Stimulated activated CD8-positive, alpha-beta memory T cell treated with anti-CD3 and anti-CD28 coated beads, Interleukin-4, amount 100 ng/mL, for 1 hour (primary cell): ENCODE measurements at places on chromosomes 13 and 19.

DNA sequence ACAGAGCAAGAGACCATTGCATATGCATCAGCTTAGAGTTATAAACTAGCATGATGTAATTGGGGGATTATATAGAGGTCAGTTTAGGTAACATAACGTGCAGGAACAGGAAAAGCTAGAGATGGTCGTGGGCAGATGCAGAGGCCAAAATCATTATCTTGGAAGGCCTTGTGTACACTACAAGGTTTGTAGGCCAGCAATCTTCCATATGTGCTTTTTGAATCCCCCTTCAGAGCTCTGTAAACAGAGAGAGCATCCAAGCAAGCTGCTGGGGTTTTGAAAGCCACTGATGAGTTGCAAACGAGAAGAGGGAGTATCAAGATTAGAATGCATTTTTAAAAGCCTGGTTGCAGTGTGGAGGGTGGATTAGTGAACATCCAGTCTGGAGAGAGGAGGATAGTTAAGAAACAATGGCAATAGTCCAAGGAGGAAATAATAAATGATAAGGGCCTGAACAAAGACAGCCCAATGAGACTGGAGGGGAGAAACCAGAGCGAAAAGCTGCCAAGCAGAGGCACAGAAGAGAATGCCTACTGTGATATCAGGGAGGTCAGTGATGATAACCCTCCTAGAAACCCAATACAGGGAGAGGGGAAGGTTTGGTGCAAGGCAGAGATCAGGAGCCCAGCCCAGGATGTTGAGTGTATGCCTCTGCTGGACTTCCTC, 109.6 kb downstream of the ZAR1L start:
- DNase-seq = no peak

DNA sequence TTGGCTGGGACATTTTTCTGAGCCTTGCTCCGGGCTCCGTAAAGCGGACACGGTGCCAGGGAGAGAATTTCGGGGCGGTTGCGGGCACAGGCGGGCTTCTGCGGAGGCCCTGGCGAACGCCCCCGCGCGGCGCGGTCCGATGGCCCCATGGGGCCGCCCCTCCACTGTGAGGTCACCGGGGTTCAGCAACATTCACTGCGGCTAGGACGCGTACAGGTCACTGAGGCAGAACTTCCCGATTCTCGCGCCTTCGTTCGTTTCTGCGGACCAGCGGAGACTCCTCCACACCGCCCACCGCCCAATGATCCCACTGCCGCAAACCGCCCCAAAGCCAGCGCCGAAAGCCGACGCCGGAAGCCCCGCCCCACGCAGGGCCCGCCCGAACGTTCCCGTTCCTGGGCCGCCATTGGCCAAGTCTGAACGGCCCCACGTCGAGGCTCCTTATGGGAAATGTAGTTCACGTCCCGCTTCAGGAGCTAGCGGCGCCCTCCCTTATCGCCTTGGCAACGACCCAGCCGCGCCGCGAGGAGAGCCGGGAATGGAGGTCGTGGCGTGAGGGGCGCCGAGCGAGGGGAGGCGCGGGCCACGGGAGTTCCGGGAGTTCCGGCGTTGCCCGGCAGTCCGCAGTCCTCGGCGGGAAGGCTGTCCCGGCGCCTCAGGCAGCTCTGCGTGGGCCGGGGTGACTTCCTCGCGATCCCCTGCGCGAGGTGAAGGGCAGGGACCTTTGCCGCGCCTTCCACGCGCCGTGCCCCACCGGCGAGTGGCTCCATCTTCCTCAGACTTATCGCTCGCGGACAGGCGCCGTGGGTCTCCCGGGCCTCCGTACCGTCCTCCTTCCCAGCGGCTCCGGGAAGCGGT, at the start of gene ZNF584:
ZNF584 (plus strand) TSS at position 498 of the 858 bp plus-strand sequence. CDS start 499 bp downstream, outside the sequence.
- peak; percentile 81 for DNase-seq

- no peak for DNase-seq
Measured at GRCh38 chr13:66359910-66360552, 870.1 kb downstream of the PCDH9 start.

DNA sequence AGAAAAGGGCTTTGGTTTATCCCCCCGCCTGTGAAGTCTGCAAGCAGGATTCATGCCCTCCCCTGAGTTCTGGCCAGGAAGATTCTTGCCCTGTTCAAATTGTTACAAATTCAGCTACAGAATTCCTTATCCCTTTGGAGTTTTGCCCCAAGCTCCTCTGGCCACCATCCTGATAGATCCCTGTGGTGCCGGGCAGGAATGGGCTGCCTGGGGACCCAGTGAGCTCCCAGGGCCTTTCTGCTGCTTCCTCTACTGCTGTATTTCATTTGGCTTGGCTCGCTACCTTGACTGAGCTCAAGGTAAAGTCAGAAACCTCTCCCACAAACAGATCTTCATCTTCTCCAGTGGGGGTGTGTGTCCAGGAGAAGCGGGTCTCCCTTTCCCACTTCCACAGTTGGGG, 194.6 kb upstream of the NBEA start:
- no peak for DNase-seq

DNA sequence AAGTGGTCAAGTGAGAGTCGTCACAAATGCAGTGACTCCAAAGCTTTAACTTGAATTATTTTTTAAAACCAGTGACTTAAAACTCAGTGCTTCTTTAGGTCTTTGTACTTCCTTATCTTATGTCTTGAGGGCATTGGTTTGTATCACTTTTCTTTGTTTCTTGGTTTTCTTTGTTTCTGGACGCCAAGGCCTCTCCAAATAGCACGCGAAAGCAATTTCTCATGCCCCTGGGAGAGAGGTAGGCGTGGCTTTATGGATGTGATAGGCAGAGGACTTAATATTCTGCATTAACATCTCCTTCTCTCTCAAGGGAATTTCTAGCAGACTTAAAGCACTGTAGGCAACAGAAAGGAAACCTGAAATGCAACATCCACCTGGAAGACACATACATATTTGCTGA, 20.6 kb downstream of the UBE2L5 start:
- DNase-seq = no peak

GRCh38 chr19:45501730-45502014, 3.4 kb downstream of the PPM1N start:
- no peak for DNase-seq

GRCh38 chr13:25859528-25859927, 192.3 kb downstream of the SHISA2 start:
- no peak for DNase-seq

- no peak for DNase-seq
Measured at GRCh38 chr13:97385146-97385545, 48.8 kb upstream of the RAP2A start.

- no peak for DNase-seq
Measured at GRCh38 chr19:1774989-1775772, 21.9 kb downstream of the ONECUT3 start.

GRCh38 chr13:105016266-105016665, 1519.2 kb downstream of the EFNB2 start:
- no peak for DNase-seq

GRCh38 chr19:48301886-48302599, 23.3 kb upstream of the EMP3 start:
- DNase-seq = no peak

DNA sequence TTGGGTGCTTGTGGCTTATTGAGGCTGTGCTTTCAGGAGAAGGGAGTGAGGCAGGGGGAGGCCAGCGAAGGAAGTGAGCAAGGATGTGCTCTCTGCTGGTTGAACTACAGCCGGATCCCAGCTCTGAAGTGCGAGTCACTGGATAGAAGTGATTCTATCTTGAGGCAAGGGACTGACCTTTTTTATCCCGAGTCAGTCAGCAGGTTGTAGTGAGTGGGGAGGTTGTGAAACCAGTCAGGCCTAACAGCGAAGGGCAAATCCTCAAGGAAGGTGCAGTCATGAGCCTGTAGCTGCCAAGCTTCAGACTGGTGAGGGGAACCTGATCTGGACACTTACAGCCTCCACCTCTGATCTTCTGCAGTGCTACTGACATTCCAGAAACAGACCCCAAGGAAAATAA, 18.6 kb downstream of the SCEL start:
- no peak for DNase-seq

DNA sequence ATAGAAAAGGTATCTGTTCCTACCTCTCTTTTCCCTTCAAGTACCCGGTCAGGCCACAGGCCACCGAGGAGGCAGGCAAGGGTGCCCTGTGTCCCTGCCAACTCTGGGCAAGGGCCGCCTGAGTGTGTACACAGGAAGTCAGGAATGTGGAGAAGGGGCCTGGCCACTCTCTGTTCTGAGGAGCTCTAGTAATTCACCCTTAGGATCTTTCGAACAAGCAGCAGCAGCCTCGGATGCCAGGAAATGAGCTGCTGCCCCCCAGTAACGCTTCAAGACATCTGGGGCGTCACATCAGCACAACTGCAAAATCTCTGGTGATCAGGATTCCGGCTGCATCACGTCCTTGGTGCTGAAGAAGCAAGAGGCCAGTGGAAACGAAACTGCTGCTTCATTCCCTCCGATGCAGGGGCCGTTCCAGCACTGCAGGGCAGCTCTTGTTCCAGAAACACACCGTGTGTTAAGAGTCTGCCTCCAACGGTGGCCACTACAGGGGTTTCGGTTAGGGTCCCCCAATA, 2.0 kb downstream of the RAB20 start:
- no peak for DNase-seq

- DNase-seq = no peak
Measured at GRCh38 chr19:5132206-5132560, 163.3 kb downstream of the KDM4B start.

DNA sequence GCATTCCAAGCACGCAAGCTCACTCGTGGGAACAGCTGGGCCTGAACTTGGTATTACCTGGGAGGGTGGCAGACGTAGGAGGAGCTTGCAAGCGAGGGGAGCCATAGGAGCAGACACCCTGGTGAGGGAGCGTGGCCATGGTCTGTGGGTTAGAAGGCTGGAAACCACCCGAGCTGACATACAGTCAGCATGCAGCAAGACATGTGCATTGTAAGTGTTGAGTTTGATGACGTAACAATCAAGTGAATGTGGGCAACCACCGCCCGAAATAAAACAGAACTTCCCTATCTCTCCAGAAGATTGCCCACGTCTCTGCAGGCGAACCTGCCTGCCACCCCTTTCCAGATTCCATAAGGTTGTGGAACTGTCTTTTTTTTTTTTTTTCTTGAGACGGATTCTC, 26.8 kb downstream of the UBXN6 start:
- no peak for DNase-seq

DNA sequence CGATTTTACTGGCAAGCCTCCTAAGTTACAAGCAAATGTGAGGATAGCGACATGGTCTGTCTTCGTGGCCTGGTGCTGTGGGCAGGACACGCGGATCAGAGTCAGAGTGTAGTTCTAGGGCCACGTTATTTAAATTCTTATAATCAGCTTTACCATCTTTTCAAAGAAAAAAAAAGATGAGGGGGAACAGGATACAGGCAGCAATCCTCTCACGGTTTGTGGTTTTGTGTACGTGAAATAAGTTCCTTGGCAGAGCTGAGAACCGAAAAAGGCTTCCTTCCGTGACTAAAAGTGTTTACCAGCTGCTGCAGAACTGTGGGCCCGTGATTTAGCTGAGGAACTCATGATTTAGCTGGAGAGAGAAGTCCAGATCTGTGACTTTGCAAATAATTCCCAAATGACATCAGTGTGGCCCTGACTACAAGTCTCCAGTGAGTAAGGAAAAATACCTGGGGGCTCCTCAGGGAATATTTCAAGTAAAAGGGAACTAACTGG, 27.2 kb downstream of the RCBTB2 start:
- no peak for DNase-seq

DNA sequence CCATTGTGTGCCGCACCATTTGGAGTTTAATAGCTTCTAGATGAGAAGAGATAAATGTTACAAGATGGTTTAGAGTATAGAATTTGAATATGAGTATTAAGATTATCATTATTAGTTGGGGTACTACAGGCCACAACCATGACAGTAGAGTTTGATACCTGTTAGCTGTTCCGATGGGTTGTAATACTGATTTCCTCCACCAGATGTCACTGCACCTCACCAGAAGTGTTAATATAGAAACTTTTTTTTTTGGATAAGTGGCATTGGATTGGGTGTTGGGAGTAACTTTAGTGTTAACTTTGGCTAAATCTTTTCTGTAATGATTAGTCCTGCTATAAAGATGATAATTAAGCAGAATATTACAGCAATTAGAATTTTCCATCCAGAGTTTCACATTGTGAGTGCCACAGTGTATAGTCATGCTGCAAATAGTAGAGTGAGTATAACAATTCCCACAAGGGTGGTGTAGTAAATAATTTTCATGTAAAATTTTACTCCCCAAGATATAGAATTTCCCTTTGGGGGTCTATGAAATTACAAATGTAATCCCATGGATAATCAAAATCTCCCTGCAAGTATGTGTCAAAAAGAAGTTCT, 56.3 kb downstream of the PSG3 start:
- DNase-seq = no peak

GRCh38 chr13:99422586-99423220, 78.6 kb upstream of the TM9SF2 start:
- no peak for DNase-seq

GRCh38 chr13:98300956-98301641, 124.0 kb upstream of the RNF113B start:
- DNase-seq = no peak

GRCh38 chr13:67977066-67977465, 746.9 kb upstream of the PCDH9 start:
- no peak for DNase-seq

DNA sequence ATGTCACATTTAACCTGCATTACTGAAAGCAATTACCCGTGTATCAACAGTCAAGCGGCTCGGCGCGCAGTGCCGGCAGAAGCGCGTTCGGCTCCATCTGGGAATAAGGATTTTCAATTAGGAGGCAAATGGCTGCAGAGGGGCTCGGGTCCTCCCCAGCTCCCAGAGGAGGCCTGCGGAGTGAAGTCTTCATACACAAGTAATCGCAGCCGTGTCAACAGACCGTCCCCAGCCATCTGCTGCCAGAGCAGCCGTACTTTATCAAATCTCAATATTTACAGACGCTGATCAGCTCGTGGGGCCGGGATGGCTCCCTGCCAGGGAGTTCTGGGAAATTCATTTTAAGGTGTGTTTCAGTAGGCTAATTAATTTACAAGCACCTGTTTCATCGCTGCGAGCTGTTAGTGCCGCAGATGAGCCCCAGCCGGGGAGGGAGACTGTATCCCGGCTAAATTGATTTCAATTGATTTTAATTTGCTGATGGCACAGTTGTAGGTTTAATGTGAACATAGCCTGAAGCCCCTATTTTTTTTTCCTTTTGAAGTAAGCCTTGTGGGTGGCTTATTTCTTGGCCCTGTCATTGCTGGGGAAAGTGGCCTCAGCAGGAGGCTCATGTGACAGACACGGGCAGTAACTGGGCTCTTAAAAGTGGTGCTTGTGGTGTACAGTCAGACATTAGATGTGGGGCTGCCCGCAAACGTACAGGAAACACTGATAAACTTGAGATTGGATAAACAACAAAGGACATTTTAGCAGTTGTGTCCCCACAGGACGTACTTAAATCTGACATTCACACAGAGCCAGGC, 252.7 kb downstream of the TEX29 start:
- DNase-seq = no peak

DNA sequence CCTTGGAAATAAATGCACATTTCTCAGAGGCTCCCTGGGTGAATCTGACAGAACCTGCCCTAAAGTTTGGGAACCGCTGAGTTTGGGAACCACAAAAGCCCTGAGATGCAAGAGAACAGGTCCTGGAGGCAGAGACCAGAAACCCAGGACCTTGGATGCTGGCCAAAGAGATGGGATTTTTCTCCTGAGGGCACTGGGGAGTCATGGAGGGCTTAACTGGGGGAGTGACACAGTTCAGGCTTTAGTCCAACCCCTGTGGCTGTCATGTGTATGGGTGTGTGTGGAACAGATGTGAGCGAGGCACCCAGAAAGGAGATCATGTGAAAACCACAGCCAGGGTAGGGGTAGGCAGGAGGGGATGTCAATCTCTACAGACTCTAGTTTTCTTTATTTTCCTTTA, 3.9 kb upstream of the NCCRP1 start:
- no peak for DNase-seq

GRCh38 chr19:27676334-27676733, 1536.6 kb downstream of the UQCRFS1 start:
- no peak for DNase-seq

- peak; percentile 71 for DNase-seq
Measured at GRCh38 chr19:10478903-10479384, 24.2 kb downstream of the KEAP1 start.
